ENCODE measurements at places on chromosomes 2 and 18.
A peak's percentile ranks its signal among the peaks of the same experiment; 100 is the strongest.

DNA sequence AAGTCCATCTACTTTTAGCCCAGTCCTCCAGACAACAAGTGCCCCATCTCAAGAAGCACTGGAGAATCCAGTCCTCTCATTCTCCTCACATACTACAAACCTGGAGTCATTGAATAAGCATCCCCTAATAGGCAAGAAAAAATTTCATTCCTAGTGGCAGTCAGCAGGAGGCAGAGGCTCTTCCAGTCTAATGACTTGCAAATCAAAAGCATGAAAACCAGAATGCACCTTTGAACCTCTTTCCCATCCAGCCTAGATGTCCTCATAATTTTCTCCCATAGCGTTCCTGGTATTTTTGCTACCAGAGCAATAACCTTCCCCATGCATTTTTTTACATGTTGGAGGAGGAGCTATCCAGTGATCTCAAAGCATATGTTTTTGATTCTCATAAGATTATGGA, 252.6 kb downstream of the TTC32 start:
- no peak for DNase-seq

DNA sequence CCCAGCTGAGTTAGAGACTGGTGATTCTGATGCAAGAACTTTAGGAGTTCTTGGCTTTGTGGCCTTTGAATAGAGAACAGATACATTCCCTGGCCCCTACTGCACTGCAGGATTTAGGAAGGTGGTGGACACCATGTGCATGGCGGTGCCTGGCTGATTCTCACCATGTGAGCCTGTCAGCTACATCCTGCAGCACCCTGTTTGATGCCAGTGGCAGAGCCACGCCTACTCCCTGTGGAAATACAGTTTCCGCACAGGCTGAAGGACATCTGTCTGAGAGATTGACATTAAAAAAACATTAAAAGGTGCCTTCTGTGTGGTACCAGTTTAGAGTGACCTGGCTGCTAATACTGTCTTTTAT, 50.0 kb downstream of the KCNE4 start:
- no peak for DNase-seq

- no peak for DNase-seq
These were observed 59.6 kb upstream of the CHN1 start for GRCh38 chr2:175064797-175065196.

- no peak for DNase-seq
These were observed 18.1 kb downstream of the SULT1C3 start for GRCh38 chr2:108257757-108258331.

DNA sequence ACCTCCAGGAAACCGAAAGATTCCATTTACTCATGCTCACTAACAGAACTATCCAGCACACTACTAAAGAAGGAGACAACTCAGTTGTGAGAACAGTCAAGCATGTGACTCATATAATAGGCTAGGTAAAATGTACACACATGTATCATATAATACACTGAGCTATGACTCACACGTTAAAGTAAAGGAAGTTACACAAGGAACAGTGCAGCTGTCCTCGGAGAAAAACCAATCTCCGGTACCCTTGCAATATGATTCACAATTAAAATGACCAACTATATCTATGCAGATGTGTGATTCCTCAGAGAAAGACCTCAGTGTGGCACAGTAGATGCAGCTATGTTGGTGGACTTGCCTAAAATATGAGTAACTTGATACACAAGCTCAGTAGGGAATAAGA, 76.5 kb downstream of the STRN start:
- no peak for DNase-seq

DNA sequence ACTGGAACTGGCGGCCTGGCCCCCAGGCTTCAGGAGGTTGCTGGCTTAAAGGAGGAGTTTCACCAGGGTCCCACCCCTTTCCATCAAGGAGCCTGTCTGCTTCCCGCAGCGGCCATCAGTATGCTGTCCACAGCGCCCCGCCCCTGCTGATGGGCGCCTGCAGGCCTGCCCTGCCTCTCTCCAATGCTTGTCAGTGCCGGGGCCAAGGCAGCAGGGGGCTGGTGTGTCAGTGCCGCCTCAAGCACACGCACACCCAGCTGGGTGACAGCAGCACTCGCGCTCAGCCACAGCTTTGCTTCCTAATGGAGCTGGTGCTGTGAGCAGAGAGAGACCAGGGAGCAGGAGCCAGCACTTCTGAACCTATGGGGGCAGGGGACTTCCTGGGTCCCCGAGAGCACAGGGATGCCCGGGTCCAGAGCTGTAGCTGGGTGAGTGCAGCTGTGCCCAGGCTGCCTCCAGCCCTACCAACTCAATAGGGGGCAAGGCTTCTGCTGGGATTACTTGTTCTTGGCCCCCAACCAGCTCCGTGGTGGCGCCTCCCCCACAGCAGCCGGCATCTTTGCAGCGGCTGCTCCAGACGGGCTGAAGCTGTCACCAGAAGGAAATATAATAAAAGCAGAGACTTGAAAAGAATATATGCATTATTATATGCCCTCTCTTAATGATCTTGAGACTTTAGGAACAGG, 377.2 kb upstream of the LRATD1 start:
- DNase-seq = no peak

DNA sequence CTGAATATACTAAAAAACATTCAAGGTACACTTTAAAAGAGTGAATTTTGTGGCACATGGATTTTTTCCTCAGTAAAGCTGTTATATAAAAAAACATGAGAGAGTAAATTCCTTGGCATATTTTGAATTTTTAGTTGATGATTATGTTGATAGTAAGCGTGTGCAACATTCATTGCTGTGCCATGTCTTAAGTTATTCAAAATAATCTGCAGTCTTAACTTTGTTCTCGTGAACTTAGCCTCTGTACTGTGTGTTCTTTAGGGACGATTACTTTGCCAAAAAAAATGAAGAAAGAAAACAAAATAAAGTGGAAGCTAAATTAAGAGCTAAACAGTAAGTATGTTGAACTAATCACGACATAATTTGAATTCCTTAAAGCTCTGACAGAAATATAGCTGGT, 9.6 kb downstream of the SSB start:
- DNase-seq = no peak

DNA sequence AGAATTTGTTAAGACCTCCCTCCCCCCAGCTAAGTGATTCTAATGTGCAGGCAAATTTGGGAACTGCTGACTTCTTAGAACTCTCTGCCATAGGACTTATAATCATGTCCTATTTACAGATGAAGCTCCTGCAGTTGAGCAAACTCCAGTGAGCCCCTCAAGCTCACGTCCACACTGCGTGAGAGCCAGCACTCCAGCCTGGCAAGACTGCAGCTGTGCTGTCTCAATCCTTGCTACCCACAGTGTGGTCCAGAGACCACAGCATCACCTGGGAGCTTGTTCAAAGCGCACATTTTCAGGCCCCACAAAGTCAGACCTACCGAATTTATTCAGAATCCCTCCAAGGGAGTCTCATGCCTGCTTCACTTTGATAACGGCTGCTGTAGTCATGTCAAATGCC, 243.2 kb upstream of the RAB12 start:
- no peak for DNase-seq

GRCh38 chr2:208872591-208872990, 466.0 kb downstream of the PTH2R start:
- peak; percentile 15 for DNase-seq

GRCh38 chr2:234680688-234681619, 184.1 kb upstream of the ARL4C start:
- DNase-seq = no peak

- DNase-seq = peak; percentile 12
These were observed 540.1 kb downstream of the NRXN1 start for GRCh38 chr2:50491541-50492476.

GRCh38 chr18:76491473-76491775, 3.6 kb downstream of the ZNF516 start:
- peak; percentile 58 for DNase-seq

Data from NCI-H774 (cell line).